Fibroblast of lung (primary cell): ENCODE measurements at places on chromosomes 6 and 20. TPM values are rescaled to one million over a fixed set of nuclear protein-coding genes. Genes with fewer than 3 reads are reported as not detected.

ADTRP gene
- 1.3 and 1.7 TPM in 2 replicates for total RNA-seq

- no peak for DNase-seq
These were observed 19.9 kb downstream of the KCNS1 start for GRCh38 chr20:45080867-45081624.

RBM24 gene
- 1.0 and 2.5 TPM in 2 replicates for total RNA-seq

- peak; percentile 78 for DNase-seq
These were observed at the start of gene MICB for GRCh38 chr6:31497531-31498476. TSS of gene MICB (plus strand) at chr6:31498145. CDS start at chr6:31498194, 49 bp downstream.

GRCh38 chr6:151544453-151544852 lies 50.6 kb downstream of the CCDC170 start:
- peak; percentile 8 for DNase-seq

TCF21 gene
- total RNA-seq, result 8.2 and 11.1 TPM in 2 replicates

DNA sequence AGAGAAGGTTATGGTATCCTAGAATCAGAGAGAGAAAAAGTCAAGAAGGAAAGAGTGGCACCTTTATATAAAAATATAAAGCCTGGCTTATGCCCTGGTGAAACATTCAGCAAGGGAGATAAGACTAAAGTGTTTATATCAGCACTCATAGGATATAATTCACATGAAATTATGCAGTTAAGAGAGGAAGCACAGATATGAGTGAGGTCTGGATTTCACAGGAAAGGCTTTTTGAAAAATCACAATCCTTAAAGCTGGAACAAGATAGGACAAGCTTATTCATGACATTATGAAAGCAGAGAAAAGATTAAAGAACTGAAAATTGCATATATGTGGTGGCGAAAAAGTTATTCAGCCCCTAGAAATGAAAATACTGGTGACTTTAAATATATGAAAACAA lies 181.2 kb upstream of the FLRT3 start:
- no peak for DNase-seq

DNA sequence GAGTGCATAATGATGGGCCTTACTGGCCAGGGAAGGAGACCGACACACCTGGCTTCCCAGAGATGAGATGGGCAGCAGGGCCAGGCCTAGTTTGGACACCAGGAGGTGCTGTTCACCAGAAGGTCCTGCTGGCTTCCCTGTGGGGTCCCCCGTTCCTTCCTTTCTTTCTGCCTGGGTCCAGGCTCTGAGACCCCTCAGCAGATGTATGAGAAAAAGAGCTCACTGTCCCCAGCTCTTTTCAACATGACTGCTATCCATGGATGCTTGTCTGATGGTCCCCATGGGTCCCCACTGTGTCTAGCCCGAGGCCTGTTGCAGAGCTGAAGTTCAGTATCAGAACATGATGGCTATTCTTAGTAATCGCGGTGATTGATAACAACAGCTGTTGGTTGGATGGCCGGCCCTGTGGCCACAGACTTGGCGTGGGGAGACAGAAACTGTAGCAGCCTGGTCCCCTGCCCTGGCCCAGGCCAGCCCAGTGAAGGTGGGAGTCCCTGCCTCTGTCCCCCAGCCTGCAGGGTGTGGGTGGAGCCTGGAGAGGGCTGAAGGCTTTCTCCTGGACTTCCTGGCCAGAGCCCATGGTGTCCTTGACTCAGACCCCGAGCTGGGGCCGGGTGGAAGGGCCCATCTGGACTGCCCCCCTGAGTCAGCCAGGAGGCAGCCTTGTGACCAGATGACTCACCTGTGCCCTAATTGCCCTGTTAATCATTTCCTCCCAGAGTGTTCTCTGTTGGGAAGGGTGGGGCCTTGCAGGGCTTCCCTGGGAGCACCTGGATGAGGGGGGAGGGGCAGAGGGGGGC lies 9.9 kb upstream of the BAK1 start:
- peak; percentile 91 for DNase-seq

AIF1 gene
- total RNA-seq, result not detected in 2 replicates

PTK6 gene
- under 0.01 and 0.17 TPM in 2 replicates for total RNA-seq

PRND gene
- not detected in 2 replicates for total RNA-seq

DNA sequence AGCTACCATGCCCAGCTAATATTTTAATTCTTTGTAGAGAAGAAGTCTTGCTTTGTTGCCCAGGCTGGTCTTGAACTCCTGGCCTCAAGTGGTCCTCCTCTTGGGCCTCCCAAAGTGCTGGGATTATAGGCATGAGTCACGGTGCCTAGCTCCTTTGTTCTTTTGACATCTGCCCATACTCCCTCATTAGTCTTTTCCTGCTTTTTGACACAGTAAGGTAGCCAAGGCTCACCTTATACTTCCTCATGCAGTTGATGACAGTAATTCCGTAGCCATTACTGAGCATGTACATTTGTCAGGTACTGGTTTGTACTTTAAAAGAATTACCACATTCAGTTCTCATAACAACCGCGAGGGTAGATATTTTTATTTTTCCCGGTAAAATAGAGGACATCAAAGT lies 76.7 kb downstream of the CDYL start:
- DNase-seq, result no peak

- no peak for DNase-seq
These were observed 137.4 kb upstream of the ESR1 start for GRCh38 chr6:151670116-151670515.

HMGN3 gene
- 28.5 and 30.2 TPM in 2 replicates for total RNA-seq

- DNase-seq, result no peak
These were observed 41.4 kb upstream of the MAP7 start for GRCh38 chr6:136591617-136592016.

DNA sequence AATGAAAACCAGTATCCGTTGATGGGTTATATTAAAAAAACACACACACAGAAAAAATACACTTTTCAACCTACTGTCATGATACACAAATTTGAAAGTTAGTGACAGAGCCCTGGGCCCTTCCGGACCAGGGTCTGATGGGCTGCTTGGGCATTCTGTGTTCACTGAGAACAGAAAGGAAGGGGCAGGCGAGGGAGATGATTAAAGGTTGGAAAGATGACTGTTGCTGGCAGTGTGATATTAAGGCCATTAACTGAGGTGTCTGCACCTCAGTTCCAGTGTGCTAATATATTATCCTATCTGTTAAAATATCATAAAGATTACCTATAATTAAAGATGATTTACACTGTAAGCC lies 18.7 kb upstream of the QKI start:
- DNase-seq, result no peak

ANKRD6 gene
- total RNA-seq, result 2.3 and 3.6 TPM in 2 replicates

DNA sequence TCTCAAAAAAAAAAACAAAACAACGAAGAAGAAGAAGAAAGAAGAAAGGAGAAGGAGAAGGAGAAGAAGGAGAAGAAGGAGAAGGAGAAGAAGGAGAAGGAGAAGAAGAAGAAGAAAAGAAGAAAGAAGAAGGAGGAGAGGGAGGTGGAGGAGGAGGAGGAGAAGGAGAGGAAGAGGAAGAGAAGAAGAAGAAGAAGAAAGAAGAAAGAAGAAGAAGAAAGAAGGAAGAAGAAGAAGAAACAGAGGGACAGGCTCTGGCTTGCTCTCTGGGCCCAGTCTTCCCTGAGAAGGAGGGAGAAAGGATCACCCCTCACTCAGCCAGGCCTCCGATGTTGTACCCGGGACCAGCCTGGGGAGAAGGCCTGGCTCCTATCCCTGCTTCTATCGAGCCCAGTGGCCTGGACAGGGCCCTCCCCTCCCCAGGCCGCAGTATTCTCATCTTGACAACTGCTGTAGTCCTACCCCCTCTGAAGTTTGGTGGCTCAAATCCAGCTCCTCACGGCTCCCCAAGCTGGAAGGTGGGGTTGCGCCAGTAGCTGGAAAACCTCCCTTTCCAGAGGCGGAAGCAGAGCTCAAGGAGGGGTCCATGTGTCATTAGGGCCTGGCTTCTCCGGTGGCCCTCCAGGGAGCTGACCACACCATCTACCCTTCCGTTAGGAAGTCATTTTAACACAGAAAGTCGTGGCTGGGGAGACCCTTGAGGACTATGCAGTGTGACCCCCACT lies 18.9 kb downstream of the C6orf132 start:
- no peak for DNase-seq

DNA sequence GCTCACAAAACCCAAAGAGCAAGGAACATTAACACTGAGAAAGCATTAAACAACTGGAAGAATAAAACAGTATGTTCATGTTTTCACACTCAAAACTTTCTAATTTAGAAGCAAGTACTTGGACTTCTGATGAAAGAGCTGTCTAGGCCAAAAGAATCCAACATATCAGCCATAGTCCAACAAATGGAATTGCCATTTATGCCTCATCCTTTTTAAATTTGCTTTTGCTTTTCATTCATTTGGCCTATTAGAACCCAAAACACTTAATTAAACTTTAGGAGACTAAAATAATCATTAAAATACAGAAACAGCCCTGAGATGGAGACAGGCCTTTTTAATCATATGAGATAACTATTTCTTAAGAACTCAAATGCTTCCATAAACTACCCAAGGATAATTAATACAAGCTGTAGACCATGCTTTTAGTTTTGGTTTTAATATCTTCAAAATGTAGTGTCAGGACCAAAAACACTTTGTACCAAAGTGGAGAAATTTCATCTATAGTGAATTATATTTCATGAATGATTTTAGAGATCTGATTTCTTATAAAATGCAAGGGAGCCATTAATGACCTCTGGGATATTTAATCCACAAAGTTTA lies 166.5 kb downstream of the KIF6 start:
- DNase-seq, result no peak
